Hematopoietic multipotent progenitor cell treated with erythropoietin and hydrocortisone succinate and interleukin-3 and kit ligand, for 17 days (in vitro differentiated cells): ENCODE measurements at places on chromosomes 13 and 19.

GRCh38 chr19:33488826-33489225 is 32.8 kb downstream of the PEPD start:
- no peak for DNase-seq

- DNase-seq: no peak
These were observed at the start of gene CYP4F2 for GRCh38 chr19:15897738-15898276. TSS of gene CYP4F2 (minus strand) at chr19:15898074. CDS start at chr19:15897611, 463 bp downstream.

DNA sequence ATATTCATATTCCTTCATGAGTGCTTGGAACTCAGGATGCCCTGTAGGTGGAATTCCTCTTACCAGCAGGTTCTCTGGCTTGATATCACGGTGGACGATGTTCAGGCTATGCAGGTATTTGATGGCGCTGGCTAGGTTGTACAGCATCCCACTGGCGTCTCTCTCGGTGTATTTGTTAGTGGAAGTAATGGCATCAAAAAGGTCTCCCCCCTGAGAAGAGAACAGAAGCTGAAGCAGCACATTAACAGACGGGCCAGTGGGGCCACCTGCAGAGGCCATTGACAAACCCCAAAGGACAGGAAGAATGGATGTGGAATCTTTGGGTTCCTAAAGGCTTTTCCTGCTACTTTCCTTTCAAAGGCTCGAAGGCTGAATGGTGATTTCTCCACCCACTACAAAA is 308.5 kb downstream of the DCLK1 start:
- DNase-seq: no peak

GRCh38 chr13:113089693-113090414 is 15.7 kb upstream of the F7 start:
- DNase-seq: no peak

DNA sequence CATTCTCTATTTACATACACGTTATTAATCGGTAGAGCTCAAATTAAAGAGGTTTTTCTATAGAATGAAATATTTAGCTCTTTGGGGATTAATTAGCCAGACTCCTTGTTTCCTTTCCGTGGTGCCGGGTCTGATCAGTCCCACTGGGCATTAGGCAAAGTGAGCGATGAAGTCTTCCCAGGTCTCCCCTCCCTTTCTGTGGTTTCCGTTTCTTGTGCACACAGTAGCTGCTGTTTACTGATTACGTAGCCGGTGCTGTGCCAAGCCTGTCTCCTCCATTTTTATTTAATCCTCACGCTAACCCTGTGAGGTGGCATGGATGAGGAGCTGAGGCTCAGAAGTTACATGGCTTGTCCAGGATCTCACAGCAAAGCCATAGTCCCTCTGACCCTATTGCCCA is 9.0 kb downstream of the SLC25A15 start:
- DNase-seq: peak; percentile 46

GRCh38 chr13:92745258-92745657 is 481.3 kb upstream of the GPC6 start:
- no peak for DNase-seq

DNA sequence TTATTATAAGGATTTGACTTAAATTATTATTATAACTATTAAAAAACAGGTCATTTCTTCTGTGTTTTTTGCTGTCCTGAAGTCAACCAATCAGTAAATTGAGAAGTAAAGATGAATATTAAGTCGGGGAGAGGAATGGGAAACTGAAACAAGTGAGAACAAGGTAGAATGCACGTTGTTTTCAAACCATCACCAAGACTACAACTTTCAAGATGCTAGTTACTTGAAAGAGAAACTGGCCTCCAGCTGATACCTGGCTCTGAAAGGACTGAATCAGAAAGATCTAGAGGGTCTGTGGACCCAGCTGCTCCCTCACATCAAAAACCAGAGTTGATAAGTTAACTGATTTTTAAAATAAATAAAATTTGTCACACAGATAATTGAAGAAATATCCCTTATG is 1301.5 kb upstream of the ATXN8OS start:
- no peak for DNase-seq

DNA sequence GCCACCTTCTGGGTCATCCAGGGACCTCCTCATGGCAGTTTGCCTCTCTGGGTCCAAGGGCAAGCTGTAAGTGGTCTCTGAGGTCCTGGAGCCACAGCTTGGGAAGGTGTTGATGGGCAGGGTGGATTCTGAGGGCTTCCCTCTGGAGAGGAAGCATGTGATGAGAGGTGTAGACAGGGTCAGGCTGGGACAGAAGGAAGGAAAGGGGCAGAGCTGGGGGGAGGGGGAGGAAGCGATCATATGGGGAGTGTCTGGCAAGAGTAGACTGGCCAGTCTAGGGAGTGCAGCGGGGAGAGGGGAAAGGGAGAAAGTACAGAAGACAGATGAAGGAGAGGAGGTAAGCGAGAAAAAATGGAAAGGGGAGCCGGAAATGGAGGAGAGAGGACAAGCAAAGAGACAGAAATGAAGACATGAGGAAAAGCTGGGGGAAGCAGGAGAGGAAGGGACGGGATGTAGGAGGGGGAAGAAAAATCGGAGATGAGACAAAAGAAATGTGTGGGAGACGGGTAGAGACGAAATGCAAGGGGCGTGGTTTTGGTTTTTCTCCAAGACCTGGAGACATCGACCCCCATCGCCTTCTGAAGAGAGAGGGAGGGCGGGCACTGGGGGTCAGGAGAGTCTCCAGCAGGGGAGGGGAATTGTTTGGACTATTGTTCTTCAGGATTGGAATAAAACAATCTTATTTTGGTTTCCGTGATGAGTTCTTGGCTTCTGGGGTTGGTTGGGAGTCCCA is 26.6 kb downstream of the ZSWIM9 start:
- no peak for DNase-seq

DNA sequence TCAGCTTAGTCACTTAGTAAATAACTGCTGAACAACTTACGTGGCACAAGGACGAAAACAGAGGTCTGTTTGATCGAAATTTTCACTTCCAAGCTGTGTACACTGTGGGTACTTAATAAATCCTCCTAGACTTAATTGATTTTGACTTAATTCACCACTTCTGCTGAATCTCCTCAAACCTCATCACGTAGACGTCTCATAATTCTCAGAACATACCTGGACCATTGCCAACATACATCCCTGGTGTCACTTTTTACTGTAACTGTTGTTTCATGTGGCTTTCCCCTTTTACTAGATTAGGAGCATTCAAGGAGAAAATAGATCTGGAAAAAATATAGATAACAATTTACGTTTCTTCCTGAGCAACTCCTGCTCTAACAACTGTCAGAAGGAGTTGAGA is 105.0 kb downstream of the MBNL2 start:
- DNase-seq: peak; percentile 75

DNA sequence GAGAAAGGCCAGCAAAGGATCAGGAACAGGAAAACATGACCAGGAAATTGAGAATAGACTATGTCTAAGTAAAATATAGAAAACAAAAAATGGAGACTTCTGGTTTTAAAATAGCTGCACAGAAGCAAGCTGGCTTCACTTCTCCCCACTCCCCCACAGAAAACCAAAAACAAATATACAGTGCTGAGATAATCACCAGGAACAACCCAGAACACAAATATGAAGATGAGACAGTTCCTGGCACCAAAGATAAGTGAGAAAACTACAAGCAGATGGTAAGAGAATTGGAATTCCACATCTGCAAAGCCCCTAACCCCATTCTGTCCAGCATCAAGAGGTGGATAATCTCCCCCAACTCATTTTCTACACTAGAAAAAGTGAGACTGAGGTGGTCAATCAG is 397.7 kb downstream of the SUCLA2 start:
- DNase-seq: no peak

GRCh38 chr13:56720841-56721240 is 419.9 kb upstream of the PRR20A start:
- DNase-seq: no peak

DNA sequence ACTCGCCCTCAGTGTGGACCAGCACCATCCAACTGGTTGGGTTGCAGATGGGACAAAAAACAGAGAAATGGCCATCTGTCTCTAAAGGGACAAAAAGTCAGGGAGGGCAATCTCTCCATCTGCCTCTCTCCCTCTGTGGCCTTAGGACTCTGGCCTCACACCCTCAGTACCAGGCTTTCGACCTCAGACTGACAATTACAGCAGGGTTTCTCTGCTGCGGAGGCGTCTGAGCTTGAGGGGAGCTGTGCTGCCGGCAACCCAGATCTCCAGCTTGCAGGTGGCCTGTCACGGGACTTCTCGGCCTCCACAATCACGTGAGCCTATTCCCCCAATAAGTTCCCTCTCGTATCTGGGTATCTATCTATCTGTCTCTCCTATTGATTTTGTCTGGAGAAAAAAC is 27.7 kb downstream of the MLLT1 start:
- no peak for DNase-seq

DNA sequence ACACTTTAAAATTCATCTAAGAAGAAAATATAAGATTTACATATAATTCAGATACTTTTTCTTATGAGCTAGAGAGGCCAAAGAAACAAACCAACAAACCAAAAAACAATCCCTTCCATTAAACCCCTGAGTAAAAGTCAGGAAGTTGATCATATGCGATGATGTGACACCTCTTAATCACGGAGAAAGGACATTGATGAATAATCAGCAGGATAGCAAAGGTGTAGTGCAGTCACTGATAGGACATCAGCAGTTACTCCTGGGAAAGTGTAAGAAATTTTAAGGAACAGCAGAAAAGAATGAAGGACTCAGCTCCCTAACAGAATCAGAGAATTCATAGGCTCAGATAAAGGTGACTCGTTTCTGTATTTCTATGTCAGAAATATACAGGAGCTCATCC is 202.4 kb upstream of the EDNRB start:
- DNase-seq: no peak

DNA sequence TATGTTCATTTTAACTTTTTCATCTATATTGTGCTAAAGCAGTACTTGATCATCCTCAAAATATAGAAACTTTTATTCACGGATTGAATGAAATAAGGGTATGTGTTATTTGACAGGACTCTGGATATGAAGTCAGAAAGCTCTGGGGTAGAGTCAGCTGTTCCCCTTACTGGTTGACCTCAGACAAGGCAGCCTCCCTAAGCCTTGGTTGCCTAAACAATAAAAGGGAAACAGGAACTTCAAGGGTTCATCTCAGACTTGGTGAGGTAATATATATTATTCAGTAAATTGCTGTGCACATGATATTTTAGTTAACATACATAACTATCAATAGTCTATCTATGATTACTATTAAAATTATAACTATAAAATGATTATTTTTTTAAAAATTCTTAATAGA is 13.6 kb downstream of the POLR1D start:
- no peak for DNase-seq

DNA sequence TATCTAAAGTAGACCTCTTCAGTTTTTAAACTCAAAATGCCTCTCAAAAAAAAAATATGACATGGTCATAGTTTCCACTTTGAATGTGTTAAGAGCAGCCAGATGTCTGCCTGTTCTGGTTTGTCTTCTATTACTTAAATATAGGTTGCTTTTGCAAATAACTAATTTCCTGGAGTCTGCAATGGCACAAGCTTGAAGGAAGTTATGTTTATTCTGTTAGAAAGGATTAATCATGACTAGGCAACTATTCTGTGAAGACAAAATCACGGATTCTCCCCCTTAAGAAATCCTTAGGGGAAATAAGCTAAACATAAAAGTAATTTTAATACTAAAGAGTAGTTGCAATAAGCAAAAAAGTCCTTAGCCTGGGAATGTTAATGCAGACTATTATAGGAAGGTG is 26.3 kb downstream of the SKA3 start:
- no peak for DNase-seq

- no peak for DNase-seq
These were observed 1.5 kb upstream of the ERICH4 start for GRCh38 chr19:41441321-41441945.

GRCh38 chr13:75326173-75327134 is 155.5 kb downstream of the TBC1D4 start:
- peak; percentile 36 for DNase-seq

- no peak for DNase-seq
These were observed 67.3 kb upstream of the SACS start for GRCh38 chr13:23500849-23501248.

DNA sequence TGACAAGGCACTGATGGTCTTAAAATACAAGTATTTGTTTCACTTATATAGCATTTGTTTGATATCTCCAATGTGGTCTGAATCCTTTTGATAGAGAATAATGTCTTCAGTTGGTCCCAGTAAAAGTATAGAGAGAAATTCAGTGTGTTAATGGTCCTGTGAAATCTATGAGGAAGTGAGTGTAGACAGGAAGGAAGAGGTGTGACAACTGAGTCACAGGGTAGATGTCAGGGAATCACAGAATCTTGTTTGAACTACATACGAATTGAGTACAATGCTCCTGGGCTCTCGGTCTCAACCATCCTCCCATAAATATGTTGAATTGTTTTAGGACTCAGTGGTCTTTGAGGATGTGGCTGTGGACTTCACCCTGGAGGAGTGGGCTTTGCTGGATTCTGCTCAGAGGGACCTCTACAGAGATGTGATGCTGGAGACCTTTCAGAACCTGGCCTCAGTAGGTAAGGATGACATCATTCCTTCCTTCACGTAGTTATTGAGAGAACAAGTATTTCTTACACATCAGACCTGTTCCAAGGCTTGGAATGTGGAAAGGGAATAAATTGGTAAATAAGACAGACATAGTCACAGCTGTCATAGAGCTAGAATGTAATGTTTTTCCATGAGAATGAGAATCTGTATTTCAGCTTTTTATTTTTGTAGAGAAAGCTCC is 9.1 kb downstream of the ZNF555 start:
- DNase-seq: no peak

- DNase-seq: no peak
These were observed 1.6 kb downstream of the GRIN2D start for GRCh38 chr19:48395170-48395455.

DNA sequence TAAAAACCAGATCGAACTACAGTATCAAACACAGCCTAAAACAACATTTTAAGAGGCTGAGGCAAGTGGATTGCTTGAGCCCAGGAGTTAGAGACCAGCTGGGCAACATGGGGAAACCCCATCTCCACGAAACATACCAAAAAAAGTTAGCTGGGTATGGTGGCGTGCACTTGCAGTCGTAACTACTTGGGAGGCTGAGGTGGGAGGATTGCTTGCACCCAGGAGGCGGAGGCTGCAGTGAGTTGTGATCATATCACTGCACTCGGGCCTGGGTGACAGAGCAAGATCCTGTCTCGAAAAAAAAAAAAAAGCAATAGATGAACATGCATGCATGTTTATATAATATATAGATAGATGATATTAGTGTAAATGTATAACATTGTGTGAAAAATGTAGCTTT is 5.2 kb upstream of the MRPS31 start:
- DNase-seq: no peak

GRCh38 chr13:79392882-79393563 is 13.0 kb downstream of the RBM26 start:
- DNase-seq: peak; percentile 38
